ENCODE measurements at places on chromosomes 4 and X.

GRCh38 chr4:8085491-8086117 lies 73.0 kb downstream of the ABLIM2 start:
- no peak for DNase-seq

DNA sequence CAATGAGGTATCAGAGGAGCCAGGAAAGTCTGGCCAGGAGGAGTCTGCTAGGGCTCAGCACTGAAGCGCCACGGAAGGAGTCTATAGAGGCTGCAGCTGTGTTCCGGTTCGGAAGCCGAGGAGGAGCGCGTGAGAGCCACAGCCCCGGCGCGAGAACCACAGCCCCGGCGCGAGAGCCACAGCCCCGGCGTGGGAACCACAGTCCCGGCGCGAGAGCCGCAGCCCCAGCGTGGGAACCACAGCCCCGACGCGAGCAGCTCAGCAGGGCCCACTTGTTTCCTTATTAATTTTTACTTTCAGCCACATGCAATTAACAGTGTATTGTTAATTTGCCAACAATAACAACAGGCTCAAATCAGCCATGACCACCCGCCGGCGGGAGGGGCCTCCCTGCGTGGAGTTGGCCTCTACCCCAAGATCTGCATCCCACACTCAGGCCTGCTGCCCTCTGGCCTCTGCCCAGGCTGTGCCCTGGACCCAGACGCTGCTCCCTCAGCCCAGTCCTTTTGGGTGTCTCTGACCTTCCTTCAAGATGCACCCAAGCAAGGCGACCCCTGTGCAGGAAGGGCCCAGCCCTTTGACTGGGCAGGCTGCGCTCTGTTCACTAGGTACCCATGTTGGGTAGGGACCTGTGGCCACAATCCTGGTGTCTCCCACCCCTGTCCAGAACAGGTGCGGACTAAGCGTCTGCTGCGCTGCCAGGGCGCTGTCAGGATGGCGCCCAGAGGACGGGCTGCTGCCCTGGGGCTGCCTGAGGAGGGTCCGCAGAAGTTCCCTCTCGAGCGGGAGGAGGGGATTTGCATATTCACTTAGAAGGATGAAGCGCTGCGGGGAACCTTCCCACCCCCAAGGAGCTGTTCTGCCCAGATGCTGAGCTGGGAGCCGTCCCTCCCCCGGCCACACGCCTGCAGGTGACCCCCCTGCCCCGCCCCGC lies 113.8 kb downstream of the ADRA2C start:
- no peak for DNase-seq

DNA sequence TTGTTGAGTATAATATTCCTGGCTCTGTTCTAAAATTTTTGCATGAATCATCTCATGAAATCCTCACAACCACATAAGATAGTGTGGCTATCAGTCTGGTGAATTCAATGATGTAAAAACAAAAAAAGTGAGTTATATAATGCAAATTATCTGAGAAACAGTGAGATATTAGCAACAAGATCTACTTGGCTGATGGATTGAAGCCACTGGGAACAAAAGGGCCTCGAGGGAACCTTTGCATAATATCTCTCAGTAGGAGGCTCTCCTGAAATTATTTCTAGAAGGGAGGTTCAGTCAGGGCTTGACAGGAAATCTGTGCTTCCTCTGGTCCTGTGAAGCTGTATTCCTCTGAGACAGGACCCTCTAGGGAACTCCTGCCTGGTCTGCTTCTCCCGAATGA lies 30.1 kb upstream of the NUP54 start:
- DNase-seq = no peak

DNA sequence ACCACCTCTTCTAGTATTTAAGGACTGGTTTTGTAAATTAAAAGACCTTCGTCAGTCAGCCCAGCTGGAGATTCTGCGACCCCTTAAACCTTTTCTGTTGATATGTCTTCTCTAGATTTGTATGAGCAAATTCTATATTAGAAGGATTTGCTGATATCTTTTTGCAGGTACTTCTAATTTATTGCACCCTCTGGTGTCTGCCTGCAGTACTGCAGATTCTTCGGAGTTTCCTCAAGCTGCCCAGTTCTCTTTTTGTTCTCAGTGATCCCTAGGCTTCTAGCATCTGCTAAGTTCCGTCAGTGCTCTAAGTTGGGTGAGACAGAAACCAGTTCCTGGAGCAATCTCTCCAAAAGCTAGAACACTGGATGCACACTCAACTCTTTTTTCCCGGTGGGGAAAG lies 545.2 kb downstream of the C4orf33 start:
- peak; percentile 3 for DNase-seq

DNA sequence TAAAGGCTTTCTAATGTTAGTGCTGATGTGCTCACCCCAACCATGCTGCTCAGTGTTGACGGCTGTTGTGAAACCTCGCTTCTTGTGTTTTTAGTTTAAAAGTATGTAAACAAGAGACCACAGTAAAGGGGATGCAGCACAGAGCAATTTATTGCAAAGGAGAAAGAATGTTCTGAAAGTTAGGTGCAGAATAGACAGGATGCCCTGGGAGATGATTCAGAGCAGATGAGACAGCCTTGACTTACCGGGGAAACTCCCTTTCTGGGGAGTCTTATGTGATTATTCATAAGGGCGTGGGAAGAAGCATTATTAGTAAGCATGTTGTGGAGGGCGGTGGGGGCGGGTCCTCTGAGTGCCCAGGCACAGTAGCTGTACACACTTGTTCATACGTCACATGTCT lies 47.7 kb downstream of the EVC start:
- DNase-seq = peak; percentile 83

DNA sequence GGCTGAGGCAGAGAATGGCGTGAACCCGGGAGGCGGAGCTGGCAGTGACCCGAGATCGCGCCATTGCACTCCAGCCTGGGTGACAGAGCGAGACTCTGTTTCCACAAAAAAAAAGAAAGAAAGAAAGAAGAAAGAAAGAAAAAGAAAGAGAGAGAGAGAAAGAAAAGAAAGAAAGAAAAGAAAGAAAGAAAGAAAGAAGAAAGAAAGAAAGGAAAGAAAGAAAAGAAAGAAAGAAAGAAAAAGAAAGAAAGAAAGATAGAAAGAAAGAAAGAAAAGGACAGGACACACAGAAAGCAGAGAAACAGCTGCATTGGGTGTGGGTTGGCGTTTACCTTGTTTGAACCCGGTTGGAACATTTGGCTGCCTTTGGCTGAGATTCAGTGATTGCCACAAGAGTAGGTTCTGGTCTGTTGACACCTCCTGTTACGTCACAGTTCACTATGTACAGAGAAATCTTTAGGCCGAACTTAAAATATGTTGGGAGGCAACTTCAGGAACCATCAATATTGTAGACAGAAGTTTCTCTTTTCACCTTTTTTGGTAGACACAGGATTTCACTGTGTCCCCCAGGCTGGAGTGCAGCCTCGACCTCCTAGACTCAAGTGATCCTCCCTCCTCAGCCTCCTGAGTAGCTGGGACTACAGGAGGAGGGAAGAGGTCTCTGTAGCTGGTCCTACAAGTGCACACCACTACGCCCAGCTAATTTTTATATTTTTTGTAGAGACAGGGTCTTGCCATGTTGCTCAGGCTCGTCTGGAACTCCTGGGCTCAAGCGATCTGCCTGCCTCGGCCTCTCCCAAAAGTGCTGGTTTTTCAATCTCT lies 16.3 kb upstream of the PLCXD1 start:
- no peak for DNase-seq

- DNase-seq = no peak
These were observed 260.5 kb upstream of the ANXA10 start for GRCh38 chr4:167831855-167832254.

DNA sequence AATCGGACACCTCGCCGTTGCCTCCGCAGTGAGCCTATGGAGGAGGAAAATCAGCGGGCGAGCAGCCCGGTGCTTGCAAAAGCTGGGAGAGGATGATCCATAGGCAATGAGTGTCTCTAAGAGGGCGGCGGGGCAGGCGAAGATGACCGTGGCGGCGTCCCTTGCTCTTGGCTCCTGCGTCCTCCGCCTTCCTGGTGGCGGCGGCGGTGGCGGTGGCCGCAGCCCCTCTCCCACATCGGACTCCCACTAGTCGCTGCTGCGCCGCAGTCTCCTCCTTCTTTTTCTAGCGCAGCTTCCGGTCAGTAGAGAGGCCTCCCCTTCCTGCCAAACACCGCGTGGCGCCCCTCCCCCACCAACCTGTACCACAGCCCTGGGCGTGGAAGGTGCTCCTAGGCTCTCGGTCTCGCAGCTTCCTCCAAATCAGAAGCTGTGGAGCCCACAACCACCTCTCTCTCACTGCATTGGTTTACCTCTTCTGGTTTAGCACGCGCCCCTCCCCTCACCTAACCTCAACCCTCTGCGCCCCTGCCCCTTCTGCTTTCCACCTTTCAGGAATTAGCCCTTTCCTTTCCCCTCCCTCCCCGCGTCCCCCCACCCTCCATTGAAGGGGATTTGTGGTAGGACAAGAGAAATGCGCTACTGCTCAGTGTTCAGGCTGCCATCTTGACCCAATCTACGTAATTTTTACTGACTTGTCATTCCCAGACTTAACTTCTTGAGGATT lies at the start of gene SPIN3:
TSS of gene SPIN3 (minus strand) at position 271 of the 724 bp plus-strand sequence. CDS start 594 bp downstream, outside the sequence.
- DNase-seq = no peak

DNA sequence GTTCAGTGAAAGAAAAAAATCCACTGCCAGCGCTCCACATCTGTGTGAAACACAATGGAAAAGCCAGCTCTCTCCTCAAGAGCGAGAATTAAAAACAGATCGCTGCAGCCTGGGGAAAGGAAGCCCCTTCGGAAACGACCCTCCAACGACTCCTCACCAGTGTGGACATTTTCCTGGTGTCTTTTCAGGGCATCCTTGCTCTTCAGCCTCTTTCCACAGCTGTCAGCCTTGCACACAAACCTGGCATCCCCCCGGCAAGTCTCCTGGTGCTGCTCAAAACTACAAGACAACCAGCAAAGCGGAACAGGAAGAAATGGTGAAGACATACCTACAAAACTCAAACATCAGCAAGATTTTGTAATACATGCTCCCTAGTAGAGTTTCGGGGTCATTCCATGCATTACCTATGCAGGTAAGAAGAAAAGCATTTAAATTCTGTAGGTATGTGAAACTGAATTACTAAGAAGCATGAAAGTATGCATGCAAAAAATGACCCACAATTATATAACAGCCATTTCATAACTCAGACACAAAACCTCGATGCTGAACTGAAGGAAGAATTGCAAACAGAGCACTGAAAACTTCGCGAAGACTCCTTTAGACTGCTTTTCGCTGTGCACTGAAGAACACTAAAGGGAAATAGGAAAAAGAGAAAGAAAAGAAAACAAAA lies 106.1 kb downstream of the PRDM5 start:
- DNase-seq = no peak

- DNase-seq = no peak
These were observed 160.4 kb downstream of the CPEB2 start for GRCh38 chr4:15162465-15163283.

- DNase-seq = no peak
These were observed 15.4 kb upstream of the FHDC1 start for GRCh38 chr4:152920768-152921167.

- DNase-seq = no peak
These were observed 1.7 kb upstream of the TMEM271 start for GRCh38 chr4:577499-578450.

GRCh38 chrX:48715072-48715471 lies 18.5 kb downstream of the SUV39H1 start:
- DNase-seq = no peak

DNA sequence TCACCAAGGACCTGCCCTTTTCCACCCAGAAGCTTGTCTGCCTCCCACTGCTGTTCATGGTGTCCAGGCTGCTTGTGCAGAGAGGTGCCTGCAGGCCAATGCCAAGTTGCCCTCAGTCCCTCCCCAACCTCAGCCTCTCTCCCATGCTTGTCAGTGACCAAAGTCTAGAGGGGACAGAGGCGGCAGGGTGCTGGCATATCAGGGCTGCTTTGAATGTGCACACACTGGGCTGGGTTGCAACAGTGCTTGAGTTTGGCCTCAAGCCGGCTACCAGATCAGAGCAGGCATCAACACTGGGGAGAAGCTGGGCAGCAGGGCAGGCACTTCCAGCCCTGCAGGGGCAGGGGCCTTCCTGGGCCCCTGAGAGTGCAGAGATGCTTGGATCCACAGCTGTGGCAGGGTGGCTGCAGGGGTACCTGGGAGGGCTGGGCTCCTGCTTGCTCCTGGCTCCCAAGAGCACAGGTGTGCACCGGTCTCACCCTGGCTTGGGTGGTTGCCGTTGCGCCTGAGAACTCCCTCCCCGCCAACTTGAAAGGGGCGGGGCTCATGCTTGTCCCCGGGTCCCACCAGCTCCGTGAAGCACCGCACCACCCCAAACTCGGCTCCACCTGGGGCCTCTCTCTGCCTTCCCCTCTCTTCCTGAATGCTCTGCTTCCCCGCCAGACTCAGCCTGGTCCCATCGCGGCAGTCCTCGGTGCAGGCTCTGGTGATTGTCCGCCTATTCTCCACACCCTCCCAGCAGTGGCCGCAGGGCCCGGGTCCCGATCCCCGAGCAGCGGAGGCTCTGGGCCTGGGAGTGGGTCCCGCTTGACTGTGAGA lies 1681.9 kb upstream of the ADGRL3 start:
- DNase-seq = no peak

DNA sequence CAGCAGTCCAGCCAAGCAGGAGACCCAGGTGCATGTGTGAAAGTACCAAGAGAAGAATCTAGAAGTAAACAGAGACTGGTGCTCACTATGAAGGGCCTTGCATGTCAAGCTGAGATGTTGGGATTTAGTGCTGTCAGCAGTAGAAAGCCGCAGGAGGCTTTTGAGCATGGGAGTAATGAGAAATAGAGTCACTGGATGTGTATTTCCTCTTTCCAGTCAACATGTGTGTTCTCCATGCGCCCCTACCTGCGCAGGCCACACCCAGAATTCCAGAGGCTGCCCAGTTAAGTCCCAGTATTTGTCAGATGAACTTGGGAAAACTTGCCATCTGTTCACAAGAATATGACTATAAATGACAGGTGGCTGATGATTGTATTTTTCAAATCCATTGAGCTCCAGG lies 4.5 kb upstream of the MAMLD1 start:
- DNase-seq = no peak

- no peak for DNase-seq
These were observed 77.1 kb upstream of the PABPC4L start for GRCh38 chr4:134278675-134279074.

DNA sequence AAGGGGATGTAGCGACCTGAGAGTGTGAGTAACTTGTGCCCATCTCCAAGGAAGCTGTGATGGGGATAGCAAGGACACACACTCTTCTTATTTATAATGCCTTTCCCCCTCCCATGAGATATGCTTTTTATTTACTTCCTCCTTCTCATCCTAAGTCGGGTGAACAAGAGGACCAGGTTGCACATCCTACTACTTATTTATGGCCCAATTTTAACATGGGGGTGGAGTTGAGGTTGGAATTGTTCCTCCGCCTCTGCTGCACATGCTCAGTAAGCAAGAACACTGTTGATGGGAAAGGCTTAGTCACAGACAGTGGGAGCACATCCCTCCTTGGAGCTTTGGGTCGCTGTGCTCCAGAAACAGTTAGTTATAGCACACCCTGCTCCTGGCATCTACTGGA lies 15.2 kb upstream of the TLR8 start:
- no peak for DNase-seq

GRCh38 chr4:153788051-153788412 lies 851 bp downstream of the SFRP2 start:
- no peak for DNase-seq

- no peak for DNase-seq
These were observed 48.5 kb downstream of the KLHL15 start for GRCh38 chrX:23978491-23978890.

DNA sequence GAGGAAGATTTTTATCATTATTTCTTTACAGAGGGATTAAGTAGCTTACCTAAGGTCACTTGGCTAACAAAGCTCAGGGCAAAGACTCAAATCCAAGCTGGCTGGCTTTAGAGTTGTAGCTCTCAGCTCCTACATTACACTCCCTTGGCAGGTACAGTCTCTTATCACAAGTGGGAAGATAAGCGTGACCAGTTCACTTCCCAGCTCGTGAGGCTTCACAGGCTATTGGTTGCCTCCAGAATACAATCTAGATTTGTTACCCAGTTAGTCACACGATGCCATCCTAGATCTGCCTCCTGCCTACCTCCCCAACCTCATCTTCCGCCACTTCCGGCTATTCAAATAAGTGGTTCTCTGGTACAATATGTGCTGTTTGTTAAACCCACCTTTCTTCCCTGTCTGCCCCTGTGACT lies 3.7 kb downstream of the MMRN1 start:
- no peak for DNase-seq
